IPS DF 19.7 (cell line): ENCODE measurements at places on chromosomes 4 and X.
A peak's percentile ranks its signal among the peaks of the same experiment; 100 is the strongest.

GRCh38 chr4:113212613-113213012, 163.2 kb downstream of the ANK2 start:
- DNase-seq: no peak

DNA sequence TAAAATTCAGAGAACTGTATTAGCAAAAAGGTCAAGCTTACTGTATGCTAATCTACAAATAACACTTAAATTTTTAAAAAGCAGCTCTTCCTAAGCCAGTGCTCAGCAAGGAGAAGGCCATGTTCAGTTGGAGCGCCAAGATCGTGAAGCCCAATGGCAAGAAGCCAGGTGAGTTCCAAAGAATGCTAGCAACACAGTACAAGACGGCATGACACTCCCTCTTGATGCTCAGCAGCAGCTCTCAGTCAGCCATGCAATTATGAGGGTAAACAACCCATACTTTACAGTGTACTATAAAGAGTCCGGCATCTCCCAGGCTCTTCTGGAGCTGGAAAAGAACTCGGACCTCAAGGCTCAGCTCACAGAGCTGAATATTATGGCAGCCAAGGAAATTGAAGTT, 34.9 kb downstream of the STX18 start:
- no peak for DNase-seq

- DNase-seq: no peak
These were observed 207.1 kb upstream of the RASGEF1B start for GRCh38 chr4:81678801-81679200.

GRCh38 chr4:1470816-1471442, 64.7 kb upstream of the NKX1-1 start:
- DNase-seq: no peak

- peak; percentile 15 for DNase-seq
These were observed 700.7 kb downstream of the PCDH18 start for GRCh38 chr4:136831553-136831952.

DNA sequence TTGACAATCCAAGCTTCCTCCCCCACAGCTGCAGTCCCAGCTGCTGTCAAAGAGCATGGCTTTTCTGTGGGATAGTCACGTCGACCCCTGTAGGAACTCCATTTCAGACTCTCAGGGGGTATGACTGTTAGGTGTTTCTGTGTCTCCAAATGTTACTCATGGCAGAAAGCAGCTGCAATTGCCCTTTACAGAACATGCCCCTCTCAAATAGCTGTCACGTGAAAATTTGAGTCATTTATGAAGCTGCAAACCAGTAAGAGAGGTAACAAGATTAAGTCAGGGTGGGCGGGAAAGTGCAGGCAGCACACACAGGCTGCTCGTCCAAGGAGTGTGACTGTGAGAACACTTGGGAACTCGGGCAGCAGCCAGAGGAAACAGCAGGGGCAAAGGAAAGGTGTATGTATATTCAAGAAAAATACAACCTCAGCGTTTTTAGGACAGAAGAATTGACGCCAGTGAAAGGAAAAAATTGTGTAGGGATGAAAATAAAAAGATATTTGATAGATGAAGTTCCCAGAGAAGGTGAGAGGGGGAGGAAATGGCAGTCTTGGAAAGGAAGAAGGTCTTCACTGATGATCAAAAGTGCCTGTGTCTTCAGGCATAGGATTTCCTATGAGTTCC, 66.5 kb upstream of the TMEM184C start:
- DNase-seq: no peak

DNA sequence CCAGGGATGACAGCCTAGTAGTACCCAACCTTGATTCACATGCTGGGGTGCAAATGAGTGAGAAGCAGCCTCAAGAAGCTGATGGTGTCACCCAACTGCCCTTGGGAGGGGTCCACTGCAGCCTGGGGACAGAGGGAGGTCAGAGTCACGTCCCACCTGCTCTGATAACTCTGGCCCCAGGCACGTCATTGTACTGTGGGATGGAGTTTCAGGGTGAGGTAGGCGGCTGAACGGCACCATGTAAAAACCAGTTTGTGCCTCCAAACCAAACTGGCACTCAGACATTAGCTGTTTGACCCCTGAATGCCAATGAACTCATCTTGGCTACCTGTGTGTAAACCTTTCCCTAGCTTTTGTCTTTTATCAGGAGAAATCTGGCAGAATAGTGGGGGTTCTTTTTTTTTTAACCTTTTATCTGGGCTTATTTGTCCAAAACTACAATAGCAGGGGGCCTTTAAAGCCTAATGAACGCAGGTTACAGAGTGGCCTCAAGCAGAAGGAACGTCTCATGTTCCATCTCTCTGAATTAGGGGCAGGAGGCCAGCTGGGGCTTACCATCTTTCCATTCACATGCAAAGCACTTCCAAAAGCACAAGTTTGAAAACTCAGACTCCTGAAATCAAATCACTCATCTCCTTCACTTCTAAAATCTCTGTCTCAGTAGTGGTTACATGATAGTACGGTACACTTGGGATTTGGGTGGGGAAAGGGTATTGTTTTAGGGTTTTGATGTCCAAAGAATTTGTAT, 89.4 kb downstream of the IRF2 start:
- no peak for DNase-seq

GRCh38 chr4:184344899-184345572, 127.4 kb upstream of the ENPP6 start:
- no peak for DNase-seq

- no peak for DNase-seq
These were observed 282.6 kb upstream of the PPARGC1A start for GRCh38 chr4:24172406-24172805.

GRCh38 chrX:148784137-148784536, 283.7 kb downstream of the AFF2 start:
- DNase-seq: no peak

GRCh38 chr4:26023203-26023972, 109.4 kb downstream of the SMIM20 start:
- DNase-seq: no peak

GRCh38 chr4:53682196-53682595, 90.9 kb upstream of the LNX1 start:
- DNase-seq: no peak

DNA sequence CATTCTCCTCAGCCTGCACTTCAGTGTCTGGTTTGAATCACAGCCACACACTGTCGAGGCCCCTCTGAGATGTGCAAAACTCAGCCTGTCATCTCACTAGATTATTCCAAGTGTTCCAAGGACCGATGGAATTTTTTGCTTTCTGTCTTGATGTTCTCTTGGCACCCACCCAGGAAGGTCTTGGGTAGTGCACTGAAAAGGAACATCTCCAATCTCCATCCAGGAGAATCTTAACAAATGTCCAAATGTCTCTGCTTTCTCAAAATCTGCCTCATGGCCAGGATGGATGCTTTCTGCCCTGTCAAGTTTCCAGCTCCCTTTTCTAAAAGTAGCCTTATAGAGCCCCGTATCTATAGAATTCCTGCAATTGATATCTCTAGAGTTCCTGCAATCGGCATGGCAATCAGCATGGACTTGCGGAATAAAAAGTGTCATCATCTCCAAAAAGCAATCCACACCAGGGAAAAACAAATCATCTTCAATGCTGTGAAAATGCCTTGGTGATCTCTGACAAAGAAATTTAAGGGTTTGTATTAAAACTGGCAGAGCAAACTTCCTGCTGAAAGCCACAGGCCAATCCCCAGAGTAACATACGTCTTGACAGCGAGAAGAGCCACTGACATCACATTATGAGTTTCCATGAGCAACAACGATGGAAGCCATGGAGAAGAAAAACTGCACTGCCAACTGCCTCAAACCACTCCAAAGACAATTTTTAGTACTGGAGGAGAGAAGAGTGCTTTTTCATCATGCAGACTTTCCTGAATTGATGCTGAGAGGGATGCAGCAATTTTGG, 215.3 kb upstream of the FAM9B start:
- DNase-seq: no peak

GRCh38 chr4:147707892-147708672, 23.8 kb upstream of the ARHGAP10 start:
- DNase-seq: no peak

DNA sequence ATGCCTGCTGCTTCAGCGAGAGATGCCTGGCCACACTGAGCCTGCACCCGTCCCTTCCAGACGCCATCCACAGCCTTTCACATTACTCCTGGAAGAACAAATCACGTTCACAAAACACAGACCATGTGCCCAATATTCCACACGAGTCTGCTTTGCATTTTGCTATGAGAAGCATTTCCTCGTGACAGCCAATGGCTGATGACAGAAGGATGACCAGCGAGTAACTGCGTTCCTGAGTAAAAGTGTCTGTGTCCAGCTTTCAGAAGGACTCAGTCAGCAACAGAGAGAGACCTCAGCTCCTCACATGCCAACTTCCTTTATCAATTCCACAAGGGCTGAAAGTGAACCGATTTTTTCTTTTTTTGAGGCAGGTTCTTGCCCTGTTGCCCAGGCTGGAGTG, 19.5 kb downstream of the NAT8L start:
- no peak for DNase-seq

DNA sequence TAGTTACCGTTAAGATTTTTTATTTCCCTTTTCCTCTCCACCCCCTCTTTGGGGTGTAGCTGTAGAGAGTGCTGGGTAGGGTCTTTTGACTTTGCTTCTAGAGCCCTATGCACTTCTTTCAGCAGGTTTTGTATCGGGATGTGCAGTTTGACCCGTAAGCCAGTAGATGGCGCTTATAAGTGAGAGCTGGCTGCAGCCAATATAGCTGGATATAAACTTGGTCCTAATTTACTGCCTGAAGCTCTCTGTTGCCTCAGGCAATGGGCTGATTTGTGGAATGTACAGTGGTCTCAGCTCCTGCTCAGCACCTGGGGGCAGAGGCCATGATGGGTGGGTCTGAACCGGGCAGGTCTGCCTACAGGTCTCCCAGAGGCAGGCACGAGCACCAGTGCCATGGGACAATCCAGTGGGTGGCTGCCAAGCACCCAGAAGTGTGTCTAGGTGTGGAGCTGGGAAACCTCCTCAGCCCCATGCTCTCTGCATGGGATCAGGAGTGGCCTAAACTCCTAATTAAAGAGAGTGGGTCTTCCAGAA, 146.5 kb downstream of the SPANXN1 start:
- no peak for DNase-seq

- DNase-seq: no peak
These were observed 693 bp downstream of the COL4A6 start for GRCh38 chrX:108437349-108438109.

DNA sequence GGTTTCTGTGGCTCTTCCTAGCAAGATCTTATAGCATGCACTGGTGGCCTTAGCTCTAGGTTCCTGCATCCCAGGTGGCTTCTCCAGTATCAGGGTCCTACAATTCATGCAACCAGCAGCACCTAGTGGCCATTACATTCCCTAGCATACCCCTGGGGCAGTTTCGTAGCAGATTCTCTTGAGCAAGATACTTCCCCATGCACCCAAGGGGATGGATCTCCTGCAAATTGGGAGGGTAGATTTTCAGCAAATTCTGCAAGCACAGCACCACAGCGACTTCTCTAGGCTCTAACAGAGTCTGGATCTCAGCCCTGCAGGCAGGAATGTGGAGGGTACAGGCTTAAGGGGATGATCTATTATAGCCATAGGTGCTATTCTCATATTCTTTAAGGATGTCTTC, 13.1 kb upstream of the SLC9B1 start:
- peak; percentile 79 for DNase-seq

DNA sequence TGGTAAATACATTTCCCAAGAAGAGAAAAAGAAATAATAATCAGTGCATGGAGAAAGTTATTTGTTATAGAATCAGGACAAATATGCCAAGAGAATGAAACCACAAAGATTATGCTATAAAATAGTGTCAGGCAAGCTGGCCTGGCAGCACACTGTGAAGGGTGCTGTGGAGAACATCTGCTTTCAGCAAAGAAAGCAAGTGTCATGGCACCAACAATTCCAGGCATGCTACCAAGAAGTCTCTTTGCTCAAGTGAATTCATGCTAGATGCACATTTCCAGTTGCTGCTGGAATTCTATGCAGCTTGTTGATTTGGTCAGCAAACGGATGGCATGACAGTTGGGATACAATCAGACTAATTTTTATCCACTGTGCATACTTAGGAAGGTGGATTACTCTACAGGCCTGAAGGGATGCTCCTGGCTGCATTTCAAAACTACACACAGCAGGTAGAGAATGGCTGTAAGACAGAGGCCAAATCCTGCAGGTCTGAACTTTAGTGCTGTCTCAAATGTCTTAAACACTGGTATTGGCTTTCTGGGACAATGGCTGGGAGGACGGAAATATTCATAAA, 154.6 kb upstream of the FAT1 start:
- DNase-seq: no peak

DNA sequence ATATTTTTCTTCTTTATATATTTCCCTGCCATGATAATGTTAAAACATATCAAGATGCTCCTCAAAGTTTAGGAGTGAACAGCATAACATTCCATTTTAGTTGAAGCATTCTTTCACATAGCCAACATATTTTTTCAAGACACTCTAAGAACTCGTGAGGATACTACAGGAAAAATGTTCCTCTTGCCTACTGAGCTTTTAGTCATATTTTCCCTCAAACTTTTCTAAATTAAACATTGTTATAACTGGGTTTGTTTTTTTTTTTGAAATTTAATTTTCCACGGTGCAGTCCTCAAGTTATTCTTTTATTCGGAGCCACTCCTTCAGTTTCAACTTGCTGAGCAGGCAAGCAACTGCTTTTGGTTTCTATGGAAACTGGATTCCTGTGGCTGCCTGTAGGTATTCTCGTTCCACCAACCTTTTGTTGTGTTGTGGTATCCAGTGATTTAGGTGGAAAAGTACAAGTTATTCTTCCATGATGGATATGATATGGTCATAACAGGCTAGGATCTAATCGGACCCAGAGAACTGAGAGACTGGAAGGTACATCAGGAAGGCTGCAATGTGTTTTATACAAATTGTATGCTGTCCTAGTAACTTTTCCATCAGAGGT, 248.0 kb downstream of the TRIML1 start:
- no peak for DNase-seq

GRCh38 chr4:82360298-82361177, 13.3 kb downstream of the HNRNPD start:
- DNase-seq: no peak
